A673 (cell line): ENCODE measurements at places on chromosomes 7 and 10.

GRCh38 chr7:146922782-146923181 is 806.2 kb downstream of the CNTNAP2 start:
- DNase-seq: no peak

- peak; percentile 33 for DNase-seq
These were observed 113.3 kb upstream of the CREB5 start for GRCh38 chr7:28298870-28299518.

GRCh38 chr10:1560535-1561192 is 176.7 kb downstream of the ADARB2 start:
- DNase-seq: no peak

DNA sequence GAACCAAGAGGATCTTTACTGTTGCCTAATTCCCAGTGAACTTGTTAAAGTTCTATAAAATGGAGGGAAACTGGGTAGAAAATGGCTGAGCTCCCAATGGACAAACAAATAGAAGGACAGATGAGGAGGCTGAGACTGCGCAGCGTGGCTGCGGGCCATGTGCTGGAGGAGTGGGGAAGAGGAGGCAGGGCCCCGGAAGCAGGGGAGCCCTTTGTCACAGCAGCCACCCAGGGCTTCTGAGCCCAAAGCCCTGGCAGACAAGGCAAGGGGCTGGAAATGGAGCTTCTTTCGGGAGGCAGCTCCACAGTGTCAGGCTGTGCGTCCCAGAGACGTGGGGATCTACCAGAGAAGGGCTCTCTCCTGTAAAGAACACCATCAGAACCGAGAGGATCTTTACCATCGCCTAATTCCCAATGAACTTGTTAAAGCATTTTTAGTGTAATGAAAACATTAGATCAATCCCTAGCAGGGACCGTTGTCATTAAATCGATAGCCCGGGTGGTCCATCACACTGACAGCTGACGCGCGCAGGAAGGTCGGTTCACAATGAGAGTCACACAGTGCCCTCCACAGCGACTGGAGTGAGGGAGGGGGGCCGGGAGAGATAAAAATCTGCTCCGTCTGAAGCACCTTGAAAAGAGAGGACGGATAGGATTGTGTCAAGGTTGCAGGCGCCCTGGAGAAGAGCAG is 14.0 kb upstream of the CNPY1 start:
- no peak for DNase-seq

DNA sequence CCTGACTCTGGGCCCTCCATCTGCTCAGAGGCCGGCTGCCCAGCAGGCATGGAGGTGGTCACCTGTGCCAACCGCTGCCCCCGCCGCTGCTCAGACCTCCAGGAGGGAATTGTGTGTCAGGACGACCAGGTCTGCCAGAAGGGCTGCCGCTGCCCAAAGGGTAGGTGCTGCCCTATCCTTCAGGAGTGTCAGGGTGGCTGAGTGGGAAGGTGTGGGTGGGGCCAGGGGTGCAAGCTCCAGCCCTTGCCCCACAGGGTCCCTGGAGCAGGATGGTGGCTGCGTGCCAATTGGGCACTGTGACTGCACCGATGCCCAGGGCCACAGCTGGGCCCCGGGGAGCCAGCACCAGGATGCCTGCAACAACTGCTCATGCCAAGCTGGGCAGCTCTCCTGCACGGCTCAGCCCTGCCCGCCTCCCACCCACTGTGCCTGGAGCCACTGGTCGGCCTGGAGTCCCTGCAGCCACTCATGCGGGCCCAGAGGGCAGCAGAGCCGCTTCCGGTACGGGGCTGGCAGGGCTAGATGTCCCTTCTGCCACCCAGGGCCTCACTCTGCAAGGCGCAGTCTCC is 17.5 kb upstream of the ZNF862 start:
- no peak for DNase-seq

- DNase-seq: no peak
These were observed 96.4 kb downstream of the HIPK2 start for GRCh38 chr7:139681463-139681755.

- DNase-seq: peak; percentile 57
These were observed 63.5 kb downstream of the LGI1 start for GRCh38 chr10:93821051-93821772.

- peak; percentile 80 for DNase-seq
These were observed 33.7 kb upstream of the PTF1A start for GRCh38 chr10:23158370-23158769.

DNA sequence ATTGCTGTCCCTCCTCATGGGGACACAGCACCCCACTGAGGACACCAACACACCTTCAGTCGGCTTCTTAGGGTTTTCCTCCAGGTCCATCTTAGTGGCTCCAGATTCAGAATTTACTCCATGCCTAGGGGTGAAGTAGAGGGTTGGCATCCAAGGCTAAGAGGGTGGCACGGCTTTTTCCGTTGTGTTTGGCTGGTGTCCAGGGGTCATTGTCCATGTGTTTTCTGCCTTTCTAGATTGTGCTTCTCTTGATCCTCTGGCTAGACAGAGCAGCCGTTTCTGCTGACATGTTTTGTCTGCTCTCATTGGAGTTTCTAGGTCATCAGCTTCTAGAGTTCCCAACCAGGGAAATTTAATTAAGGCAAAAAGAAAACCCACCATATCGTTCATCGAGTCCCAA is 291.6 kb upstream of the CELF2 start:
- no peak for DNase-seq

DNA sequence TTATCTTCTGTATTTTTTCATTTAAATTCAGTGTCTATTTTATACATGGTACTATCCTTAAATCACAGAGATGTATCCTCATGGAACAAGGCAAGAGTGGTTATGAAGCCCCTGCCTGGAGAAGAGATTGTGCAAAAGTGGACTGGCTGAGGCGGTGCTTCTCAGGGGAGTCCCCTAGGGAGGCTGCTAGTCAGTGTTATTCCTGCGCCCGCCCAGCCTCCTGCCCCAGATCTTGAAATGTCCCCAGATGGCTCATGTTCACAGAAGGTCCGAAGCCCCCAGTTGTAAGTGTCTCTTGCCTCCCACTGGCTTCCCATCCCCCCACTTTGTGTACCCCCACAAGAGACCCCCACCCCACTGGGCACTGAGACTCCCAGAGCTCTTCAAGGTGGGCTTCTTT is 366.9 kb downstream of the TNS3 start:
- DNase-seq: no peak

DNA sequence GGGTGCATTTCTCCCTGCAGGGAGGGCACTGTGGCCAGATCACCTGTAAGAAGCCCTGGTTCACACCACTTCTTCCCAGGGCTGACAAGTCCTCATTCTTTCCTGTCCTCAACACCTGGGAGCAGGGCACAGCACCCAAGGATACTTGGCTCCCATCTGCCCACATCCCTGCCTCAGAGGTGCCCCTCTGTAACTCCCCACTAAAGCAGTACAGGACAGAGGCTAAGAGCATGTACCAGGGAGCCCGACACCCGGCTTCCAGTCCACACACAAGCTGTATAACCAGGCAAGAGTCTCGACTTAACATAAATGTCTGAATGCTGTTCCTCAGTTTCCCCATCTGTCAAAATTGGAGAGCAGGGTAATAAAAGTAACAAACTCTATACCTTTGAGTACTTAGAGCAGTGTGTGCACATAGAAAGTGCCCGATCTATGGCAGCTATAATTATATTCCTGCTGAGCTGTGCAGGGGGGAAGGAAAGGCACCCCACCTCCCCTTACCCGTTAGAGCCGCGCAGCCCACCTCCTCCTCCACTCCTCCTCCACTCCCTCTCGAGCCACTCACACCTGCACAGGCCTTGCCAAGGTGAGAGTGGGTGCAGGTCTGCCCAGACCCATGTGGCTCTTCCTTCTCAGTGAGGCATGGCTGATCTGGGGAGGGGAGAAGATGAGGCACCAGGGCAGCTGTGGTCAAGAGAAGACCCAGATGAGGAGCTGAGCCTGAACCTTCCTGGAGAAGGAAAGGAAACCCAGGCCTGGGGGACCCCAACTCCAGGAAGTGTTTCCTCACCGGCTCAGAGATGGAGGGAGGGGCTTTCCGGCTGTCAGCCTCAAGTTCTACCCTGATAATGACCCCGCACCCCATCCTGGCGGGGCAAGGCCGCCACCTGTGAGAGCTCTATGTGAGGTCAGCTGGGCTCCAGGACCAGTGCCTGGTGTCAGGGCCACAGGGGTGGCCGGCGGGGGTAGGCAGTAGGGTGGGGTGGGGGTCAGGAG is 22.6 kb downstream of the PODXL start:
- DNase-seq: no peak

DNA sequence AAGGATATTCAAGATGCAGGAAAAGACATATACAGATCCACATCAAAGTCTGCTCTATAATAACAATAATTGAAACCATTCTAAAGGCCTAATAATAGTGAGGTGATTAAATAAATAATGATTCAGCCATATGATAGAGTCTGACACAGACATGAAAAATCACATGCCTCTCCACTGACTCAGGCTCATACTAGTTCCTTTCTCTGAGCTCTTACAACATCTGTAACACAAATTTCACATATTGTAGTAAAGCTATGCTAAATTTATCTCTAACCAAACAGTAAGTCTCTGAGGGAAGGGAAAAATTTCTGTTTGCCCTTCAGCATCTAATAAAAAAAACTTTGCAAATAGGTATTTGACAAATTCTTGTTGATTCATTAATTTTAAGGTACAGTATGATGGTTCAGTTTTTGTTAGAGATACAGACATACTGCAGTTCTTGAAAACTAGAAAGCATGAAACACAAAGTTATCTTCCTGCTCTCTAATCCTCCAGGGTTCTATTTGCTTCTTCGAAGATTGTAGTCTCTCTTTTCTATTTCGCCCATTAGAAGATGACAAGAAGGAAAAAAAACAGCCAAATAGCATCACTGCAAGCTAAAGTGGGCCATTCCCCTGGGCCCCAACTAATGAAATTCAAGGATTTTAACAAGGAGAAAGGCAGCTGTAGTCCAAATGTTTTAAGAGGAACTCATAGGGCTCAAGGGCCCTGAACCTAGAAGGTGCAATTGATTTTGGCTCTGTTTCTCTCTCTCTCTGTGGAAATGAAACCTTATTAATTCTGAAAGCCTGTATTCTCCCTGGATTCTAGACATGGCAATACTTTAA is 53.9 kb downstream of the CUBN start:
- DNase-seq: peak; percentile 54

DNA sequence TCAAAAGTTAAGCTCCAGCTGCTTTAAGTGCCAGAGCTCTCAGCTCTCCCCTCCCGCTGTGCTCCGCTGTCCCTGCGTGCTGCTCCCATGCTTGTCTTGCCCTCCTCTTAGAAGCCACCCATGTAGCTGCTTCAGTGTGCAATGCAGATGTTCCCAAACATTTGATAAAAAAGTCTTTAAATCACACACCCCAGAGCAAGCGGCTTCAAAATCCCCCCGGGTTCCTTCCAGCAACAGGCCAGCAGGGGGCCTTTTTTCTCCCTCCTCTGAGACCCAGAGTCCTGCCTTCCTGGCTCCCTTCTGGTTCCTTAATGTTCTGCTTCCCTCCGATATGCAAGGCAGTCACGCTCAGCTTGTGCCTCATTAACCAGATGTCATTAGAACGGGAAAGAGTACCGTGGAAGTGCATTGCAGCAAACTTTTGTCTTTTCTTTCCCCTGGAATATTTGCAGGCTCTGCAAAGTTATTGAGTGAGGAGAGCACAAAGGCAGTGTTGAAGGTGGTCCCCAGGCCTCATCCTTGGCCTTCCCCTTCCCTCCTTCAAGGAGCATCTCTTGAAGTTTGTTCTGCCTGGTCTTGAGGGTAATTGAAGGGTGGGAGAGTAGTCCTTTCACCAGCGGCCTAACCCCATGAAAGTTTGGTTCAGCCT is 25.5 kb downstream of the LDB3 start:
- peak; percentile 94 for DNase-seq

DNA sequence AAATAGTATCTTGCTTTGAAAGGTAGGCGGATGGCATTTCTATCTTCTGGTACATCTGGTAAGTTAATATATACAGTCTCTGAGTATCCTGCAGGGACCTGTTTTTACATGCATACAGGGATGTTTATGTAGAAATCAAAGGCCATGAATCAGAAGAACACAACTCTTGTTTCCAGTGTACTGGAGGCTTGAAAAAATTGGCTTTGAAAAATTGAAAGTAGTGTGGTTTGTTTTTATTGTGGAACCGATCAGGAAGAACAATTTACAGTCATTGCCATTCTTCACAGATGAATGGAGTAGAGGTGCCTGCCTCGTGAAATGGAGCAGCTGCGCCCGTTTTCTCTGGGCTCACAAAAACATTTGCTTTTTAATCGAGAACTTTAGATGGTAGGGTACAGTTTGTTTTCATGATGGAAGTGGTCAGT is 54.0 kb upstream of the RPA3 start:
- no peak for DNase-seq

GRCh38 chr10:68727146-68727545 is 6.1 kb downstream of the CCAR1 start:
- no peak for DNase-seq

- DNase-seq: no peak
These were observed 53.7 kb upstream of the ZNF32 start for GRCh38 chr10:43702213-43702935.

DNA sequence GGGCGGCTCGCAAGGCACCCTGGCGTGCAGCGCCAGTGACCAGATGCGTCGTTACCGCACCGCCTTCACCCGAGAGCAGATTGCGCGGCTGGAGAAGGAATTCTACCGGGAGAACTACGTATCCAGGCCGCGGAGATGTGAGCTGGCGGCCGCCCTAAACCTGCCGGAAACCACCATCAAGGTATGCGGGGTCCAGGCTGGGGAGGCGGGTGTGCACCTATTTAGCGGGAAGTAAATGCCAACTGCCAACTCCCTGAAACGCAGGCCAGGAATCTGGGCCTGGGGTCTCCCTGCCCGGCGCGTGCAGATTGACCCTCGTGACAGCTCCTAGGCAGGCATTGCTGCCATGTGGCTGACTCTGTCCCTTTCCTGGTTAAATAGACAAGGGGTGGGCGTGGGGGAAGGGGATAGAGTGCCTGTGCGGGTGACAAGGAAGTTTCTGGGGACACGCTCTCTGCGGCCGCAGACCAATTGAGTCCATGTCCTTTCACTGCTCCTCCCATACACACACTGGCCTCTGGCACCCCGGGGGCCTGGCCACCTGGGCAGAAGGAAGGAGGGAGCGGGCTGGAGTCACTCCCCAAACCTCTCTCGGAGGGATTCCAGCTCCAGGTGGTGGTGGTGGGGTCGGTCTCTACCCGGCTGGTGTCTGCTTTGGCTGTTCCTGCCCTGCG is 2.7 kb downstream of the EVX1 start:
- no peak for DNase-seq

DNA sequence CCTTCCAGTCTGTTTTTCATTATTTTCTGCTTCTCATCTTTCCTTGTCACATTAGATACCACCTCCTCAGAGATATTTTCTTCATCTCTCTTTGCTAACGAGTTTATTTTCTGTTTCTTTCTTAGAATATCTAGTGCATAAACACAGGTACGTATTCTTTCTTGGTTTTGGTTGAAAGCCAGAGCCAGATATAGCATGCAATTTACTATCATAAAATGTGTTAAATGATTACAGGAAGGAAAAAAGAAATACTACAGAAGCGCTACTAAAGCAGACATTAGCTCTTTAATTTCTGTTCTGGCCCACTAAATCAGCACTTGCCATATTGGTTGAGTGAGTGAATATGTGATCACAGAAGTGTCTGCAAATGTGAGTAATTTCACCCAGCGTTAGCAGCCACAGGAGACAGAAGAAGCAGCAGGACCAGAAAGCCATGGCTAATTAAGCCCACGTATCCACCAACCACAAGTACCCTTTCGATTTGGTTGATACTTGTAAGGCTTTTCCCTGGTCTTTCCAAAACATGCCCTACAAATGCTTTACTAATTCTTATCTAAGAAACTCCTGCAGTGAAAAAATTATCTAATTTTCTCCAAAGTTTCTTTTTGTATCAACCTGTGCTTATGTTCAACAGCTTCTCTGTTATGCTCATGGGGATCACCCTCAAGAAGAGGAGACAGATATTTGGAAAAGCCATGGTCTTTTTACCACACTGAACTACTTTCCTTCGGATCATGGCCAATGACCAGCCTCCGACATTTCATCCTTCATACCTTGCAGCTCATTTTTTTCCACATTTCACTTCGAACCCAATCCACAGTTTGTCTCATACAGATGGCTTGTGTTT is 23.1 kb upstream of the MACC1 start:
- no peak for DNase-seq
